ENCODE measurements at places on chromosomes 3 and 15.

GRCh38 chr15:98063871-98064270 lies 103.4 kb downstream of the ARRDC4 start:
- DNase-seq, result no peak
- no peak overlapping the region for H3K4me3 ChIP-seq
- peaks cover 4% of the 10 kb centered on the region for H3K27me3 ChIP-seq
- H3K36me3 ChIP-seq, result no peaks in the 10 kb centered on the region

- no peak overlapping the region for H3K4me3 ChIP-seq
- no peak overlapping the region for H3K27ac ChIP-seq
- DNase-seq, result no peak
- no peaks in the 10 kb centered on the region for H3K36me3 ChIP-seq
- peaks cover 18% of the 10 kb centered on the region for H3K27me3 ChIP-seq
These were observed 52.4 kb downstream of the ANP32A start for GRCh38 chr15:68768321-68768720.

- H3K27me3 ChIP-seq, result no peaks in the 10 kb centered on the region
- peak overlapping the region; percentile 92 for H3K27ac ChIP-seq
- H3K4me1 ChIP-seq, result peaks cover 39% of the 10 kb centered on the region
- peak; percentile 72 for DNase-seq
- H3K4me3 ChIP-seq, result peak overlapping the region; percentile 95
These were observed 907 bp downstream of the TATDN2 start for GRCh38 chr3:10248984-10249748.

DNA sequence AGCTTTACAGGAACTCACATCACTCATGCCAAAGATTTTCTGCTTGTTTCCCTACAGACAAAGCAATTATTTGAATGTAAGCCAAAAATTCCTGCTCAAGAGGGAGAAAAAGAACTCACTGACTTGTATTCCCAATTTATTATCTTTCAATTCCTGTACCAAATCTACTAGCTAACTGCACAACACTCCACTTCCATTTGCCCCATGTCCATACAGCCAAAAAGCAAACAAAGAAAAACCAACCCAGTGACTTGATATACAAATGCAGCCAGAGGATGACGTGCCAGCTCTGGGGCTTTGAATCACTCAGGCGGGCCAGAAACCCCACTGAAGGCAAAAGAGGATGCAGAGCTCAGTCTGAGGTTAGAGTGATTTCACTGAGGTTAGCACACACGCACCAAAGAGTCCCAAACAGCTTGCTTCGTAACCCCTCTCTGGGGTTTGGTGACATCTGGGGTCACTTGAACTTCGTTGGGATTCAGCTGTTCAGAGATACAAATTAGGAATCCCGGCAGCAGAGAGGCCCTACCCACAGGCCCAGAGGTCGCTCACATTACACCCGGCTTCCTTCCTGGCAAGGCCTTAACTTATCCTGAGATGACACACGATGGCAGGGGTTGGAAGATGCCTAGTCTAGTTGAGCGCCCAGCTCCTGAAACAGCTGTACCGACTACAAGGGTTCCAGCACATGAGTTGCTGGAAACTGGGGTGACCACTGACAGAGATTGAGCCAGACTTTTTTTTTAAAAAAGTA lies 1.6 kb downstream of the RFTN1 start:
- peak overlapping the region; percentile 87 for H3K27ac ChIP-seq
- peaks cover 15% of the 10 kb centered on the region for H3K36me3 ChIP-seq
- peak overlapping the region; percentile 79 for H3K4me3 ChIP-seq
- DNase-seq, result peak; percentile 68

GRCh38 chr15:85743392-85744055 lies 51.2 kb downstream of the KLHL25 start:
- no peaks in the 10 kb centered on the region for H3K27me3 ChIP-seq
- no peak overlapping the region for H3K27ac ChIP-seq
- peaks cover 26% of the 10 kb centered on the region for H3K36me3 ChIP-seq
- H3K4me1 ChIP-seq, result no peaks in the 10 kb centered on the region
- DNase-seq, result no peak

- H3K36me3 ChIP-seq, result peaks cover 6% of the 10 kb centered on the region
- peaks cover 57% of the 10 kb centered on the region for H3K4me1 ChIP-seq
- DNase-seq, result no peak
- H3K27ac ChIP-seq, result peak overlapping the region; percentile 79
- H3K27me3 ChIP-seq, result no peaks in the 10 kb centered on the region
These were observed 193.5 kb downstream of the TNIK start for GRCh38 chr3:171266740-171267073.

DNA sequence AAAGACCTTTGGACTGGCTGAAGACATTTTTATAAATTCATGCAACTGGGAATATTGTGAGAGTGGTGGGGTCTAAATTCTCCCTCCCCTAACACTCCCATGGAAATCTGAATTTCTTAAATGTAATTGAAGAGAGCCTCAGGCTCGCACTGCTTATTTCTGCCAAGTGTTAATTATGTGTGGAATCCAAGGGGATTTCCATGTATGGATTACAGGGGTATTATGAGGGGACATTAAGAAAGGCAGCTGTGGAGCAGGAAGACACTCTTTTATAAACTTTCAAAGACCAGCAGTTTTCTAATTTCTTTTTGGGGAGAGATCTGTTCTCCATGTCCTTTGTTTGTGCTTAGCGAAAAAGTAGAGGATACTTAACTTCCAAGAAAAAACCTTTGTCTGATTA lies 152.1 kb upstream of the TBL1XR1 start:
- no peaks in the 10 kb centered on the region for H3K36me3 ChIP-seq
- DNase-seq, result no peak
- no peak overlapping the region for H3K27ac ChIP-seq
- H3K4me1 ChIP-seq, result peaks cover 23% of the 10 kb centered on the region

DNA sequence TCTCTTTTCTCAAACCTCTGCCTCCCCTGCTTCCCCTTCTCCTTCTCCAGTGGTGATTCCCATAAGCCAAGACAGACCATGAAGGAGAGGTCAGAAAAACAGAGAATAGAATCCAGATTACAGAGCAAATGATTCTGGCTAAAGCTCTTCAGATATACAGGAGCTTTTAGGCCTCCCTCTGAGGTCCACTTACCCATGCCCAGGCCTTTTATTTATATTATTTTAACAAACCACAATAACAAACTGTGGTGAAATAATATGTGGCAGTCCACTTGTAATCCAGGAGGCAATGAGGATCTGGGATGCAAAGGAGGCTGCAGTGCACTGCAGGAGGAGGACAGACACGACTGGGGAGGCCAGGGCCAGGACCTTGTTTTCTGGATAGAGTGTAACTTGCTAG lies 104.1 kb downstream of the STAC start:
- no peaks in the 10 kb centered on the region for H3K4me1 ChIP-seq
- H3K27me3 ChIP-seq, result no peaks in the 10 kb centered on the region
- H3K27ac ChIP-seq, result no peak overlapping the region
- H3K4me3 ChIP-seq, result no peak overlapping the region

GRCh38 chr3:127785711-127786265 lies 36.5 kb downstream of the MGLL start:
- H3K27me3 ChIP-seq, result peaks cover 12% of the 10 kb centered on the region
- peaks cover under 1% of the 10 kb centered on the region for H3K4me1 ChIP-seq
- no peak overlapping the region for H3K4me3 ChIP-seq
- no peak overlapping the region for H3K27ac ChIP-seq
- no peak for DNase-seq

DNA sequence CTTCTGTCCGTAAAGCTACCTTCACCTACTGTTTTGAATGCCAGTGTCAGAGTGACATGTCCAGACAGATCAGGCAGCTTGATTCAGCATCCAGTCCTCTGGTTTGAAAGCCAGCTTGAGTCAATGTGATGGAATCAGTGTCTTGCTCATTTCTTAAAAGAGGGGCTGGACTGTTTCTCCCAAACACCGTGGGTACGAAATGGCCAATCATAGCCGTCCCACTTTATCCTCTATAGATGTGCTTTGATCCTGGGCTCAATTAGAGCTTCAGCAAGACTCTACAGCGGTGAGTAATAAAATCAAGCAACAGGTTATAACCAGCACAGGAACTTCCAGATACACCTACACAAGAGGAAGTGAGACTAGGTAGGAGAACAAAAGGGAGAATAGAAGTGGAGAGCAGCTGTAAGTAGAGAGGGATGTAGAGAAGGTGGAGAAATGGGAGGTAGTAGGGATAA lies 17.0 kb upstream of the OR5K1 start:
- peaks cover 11% of the 10 kb centered on the region for H3K36me3 ChIP-seq
- H3K4me3 ChIP-seq, result no peak overlapping the region
- H3K27me3 ChIP-seq, result peaks cover 13% of the 10 kb centered on the region
- peaks cover 14% of the 10 kb centered on the region for H3K4me1 ChIP-seq
- no peak overlapping the region for H3K27ac ChIP-seq

- H3K27ac ChIP-seq, result no peak overlapping the region
- H3K36me3 ChIP-seq, result peaks cover 31% of the 10 kb centered on the region
- H3K4me1 ChIP-seq, result no peaks in the 10 kb centered on the region
- no peaks in the 10 kb centered on the region for H3K27me3 ChIP-seq
- no peak overlapping the region for H3K4me3 ChIP-seq
These were observed 47.9 kb downstream of the ATP2C1 start for GRCh38 chr3:130941793-130942192.

- H3K4me1 ChIP-seq, result no peaks in the 10 kb centered on the region
- H3K27ac ChIP-seq, result no peak overlapping the region
- H3K27me3 ChIP-seq, result no peaks in the 10 kb centered on the region
- no peak overlapping the region for H3K4me3 ChIP-seq
- no peaks in the 10 kb centered on the region for H3K36me3 ChIP-seq
- DNase-seq, result no peak
These were observed 631.5 kb downstream of the PYDC2 start for GRCh38 chr3:192092388-192093005.

- H3K4me1 ChIP-seq, result no peaks in the 10 kb centered on the region
- no peak overlapping the region for H3K27ac ChIP-seq
- no peak overlapping the region for H3K4me3 ChIP-seq
- no peaks in the 10 kb centered on the region for H3K36me3 ChIP-seq
These were observed 344.8 kb downstream of the ERC2 start for GRCh38 chr3:56123487-56123886.

GRCh38 chr15:36497901-36498300 lies 81.5 kb upstream of the CDIN1 start:
- H3K36me3 ChIP-seq, result no peaks in the 10 kb centered on the region
- H3K4me3 ChIP-seq, result no peak overlapping the region
- no peak for DNase-seq
- no peak overlapping the region for H3K27ac ChIP-seq

GRCh38 chr3:143951351-143951971 lies 20.2 kb upstream of the DIPK2A start:
- no peaks in the 10 kb centered on the region for H3K36me3 ChIP-seq
- H3K27ac ChIP-seq, result no peak overlapping the region
- H3K27me3 ChIP-seq, result peaks cover 12% of the 10 kb centered on the region
- no peak overlapping the region for H3K4me3 ChIP-seq
- no peak for DNase-seq

DNA sequence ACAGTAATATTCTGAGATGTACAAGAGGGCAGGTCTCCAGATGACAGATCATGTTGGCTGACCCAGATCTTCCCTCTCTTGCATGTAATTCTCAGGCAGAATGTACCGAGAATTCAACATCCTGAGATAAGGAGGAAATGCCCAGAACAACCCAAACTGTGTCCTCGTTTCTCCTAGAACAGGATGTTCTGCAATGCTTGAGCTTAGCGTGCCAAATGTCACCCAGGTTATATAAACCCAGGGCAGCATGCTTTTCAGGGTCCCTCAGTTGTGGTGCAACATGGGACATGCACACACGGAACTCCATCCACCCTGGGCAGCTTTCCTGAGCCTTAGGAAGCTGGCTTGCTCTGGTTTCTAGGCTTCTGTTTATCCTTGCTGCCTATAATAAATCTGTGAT lies 102.1 kb upstream of the CMC1 start:
- no peak for DNase-seq
- no peak overlapping the region for H3K4me3 ChIP-seq
- H3K36me3 ChIP-seq, result no peaks in the 10 kb centered on the region

DNA sequence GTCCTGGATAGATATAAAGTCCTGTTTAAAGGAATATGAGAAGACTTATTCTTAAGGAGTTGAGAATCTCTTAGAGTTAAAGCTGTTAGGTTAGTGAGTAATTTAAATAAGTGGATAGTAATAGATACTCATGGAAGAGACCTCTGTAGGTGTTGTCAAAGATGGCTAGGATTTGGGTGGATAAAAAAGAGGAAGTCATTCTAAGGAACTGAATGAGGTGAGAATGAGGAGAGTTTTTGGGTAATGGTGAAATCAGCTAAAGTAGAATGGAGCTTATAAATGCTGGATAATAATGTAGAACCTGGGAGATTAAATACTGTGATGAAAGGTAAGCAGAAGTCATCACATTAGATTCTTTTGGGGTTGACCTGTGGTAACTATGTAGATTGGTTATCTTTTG lies 8.1 kb downstream of the ARIH1 start:
- H3K4me3 ChIP-seq, result no peak overlapping the region
- no peaks in the 10 kb centered on the region for H3K27me3 ChIP-seq
- H3K4me1 ChIP-seq, result peaks cover 23% of the 10 kb centered on the region
- H3K27ac ChIP-seq, result no peak overlapping the region
- peaks cover 42% of the 10 kb centered on the region for H3K36me3 ChIP-seq

All from activated naive CD8-positive, alpha-beta T cell treated with anti-CD3 and anti-CD28 coated beads, Interleukin-2, amount 10 ng/mL, durations not matched to agents 7 days and 5 days (primary cell).